ENCODE measurements at places on chromosomes 11 and 22.
A peak's percentile ranks its signal among the peaks of the same experiment; 100 is the strongest.

DNA sequence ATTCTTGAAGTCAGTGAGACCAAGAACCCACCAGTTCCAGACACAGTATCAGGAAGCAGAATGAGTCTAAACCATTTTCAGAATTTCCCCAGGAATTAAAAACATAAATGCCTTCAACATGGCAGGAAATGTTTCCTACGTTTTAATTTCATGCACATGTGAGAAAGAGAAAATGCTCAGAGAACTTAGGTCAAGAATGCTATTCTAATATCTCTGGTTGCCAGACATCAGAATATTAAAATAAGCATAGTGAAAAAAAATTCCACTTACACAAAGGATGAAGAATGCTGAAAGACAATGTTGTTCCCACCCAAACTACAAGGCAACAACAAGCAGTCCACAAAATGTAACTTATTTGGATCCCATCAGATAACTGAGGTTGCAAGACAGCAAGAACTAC is 104.8 kb downstream of the RAB38 start:
- DNase-seq: no peak

GRCh38 chr22:27090611-27091011 is 433.2 kb downstream of the MIAT start:
- DNase-seq: peak; percentile 41

GRCh38 chr11:73243093-73243485 is 25.0 kb downstream of the P2RY2 start:
- DNase-seq: no peak

DNA sequence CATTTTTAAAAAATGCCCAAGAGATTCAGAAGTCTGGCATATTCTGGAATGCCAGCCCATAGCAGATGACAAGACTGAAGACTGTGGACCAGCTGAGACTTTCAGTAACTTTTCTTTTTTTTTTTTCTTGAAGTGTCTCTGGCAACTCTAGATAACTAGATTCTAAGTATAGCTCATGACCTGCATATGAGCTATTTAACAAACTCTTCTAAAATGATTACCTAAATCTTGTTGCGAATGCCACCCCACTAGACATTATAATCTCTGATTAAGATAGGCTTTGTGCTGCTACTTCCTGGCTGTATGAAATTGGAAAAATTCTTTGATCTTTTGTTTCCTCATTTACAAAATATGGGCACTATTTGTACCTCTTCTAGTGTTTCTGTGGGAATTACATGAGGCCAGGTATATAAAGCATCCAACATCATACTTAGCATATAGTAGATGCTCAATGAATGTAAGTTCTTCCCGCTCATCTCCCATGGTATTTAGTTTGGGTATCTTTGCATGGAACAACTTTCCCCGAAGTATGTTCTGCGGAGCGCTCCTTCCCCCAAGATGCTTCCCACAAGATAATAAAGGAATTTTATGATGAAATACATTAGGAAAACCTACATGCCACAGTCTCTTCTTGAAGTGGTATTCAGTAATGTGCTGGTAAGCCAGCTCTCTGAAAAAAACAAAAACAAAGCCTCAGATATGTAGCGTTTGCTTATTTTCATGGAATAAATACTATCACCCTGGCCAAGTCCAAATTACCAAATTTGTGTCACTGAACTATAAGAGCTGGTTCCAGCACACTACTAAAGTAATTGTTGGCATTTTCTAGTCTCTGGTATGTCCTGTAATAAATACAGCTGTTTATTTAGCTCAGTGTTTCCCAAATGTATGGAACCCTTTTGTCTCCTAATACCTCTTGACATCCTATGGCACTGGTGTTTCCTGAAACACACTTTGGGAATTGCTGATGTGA is 86.8 kb upstream of the TIMP3 start:
- no peak for DNase-seq

DNA sequence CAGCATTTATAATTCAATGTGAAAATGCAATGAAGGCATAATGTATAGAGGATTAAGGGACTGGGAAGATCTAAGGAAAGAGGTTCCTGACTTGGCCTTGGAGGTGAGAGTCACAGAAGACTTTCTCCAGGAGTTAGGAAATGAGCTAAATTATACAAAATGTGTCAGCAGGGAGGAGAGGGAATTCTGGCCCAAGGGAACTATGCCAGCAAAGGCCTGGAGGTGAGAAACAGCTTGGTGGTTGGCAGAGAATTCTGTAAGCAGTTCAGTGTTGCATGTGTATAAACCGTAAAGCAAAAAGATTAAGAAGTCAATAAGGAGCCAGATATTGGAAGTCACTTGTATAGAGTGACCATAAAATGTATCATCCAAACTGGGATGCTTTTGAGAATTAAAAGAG is 142.2 kb upstream of the SESN3 start:
- DNase-seq: peak; percentile 18

DNA sequence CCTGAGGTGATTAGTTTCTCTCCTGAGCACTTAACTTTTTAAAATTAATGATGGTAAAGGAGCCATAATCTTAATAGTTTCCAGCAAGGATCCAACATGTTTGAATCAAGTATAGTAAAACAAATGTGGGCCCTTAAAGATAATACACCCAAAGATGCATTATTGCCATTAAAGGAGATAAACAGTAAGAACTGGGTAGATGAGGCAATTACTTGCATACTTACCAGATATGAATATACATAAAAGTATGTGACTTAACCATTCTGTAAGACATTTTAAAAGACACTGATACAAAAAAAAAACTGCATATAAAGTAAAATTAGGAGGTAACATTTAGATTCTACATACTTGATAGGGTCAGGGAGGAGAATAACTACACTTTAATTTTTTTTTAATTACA is 48.2 kb downstream of the CADM1 start:
- no peak for DNase-seq

DNA sequence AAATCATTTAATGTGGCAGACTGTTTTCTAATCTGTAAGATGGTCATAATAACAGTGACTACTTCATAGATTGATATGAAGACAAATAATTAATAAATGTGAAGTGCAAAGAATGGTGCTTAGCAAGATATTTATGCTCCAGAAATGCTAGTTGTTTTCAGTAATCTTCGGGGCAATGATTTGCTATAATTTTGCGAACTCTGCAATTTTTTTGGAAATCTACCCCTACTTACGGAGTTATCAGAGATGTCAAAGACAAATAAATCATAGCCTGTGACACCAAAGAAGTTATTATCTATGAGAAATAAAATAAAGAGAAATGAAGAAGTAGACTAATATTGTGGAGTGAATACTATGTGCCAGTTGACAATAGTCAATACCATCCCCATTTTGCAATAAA is 634.1 kb upstream of the LRRC4C start:
- no peak for DNase-seq

DNA sequence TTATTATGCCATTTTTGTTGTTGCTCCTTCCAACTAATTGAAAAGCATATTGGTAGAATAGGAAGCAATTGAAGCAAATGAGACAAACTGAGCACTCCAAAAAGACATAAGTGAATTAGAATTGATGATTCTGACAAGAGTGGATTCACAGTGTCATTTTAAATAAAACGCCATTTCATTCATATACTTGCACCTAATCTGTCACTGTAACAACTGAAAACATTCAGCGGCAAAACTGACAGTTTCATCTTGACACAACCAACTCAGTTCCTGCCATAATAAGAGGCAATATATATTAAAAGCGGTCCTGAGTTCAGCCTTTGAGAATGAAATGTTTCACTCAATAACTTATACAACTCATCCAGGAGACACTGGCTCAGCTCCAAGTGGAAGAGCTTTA is 306.8 kb downstream of the CNTN5 start:
- no peak for DNase-seq
